ENCODE measurements at places on chromosomes 1 and 21.

GRCh38 chr1:29542548-29542947, 306.2 kb downstream of the PTPRU start:
- DNase-seq, result no peak

DNA sequence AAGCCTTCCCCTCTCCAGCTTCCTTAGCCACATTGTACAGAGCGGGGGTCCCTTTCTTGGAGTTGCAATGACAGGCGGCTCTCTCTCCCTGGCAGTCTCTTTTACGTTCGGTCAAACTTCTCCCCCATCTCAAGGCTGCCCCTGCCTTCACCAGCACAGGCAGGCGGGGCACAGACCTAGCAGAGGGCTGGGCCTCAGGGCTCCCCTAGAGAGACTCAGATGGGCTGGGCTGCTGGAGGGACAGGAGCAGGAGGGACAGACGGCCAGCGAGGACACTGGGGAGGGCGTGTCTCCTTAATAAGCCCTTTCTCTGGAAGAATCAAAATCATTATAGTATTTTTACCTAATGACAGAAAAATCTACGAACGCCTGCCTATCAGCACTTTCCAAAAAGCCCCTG, 79.6 kb downstream of the CASZ1 start:
- no peak for DNase-seq

- peak; percentile 1 for DNase-seq
These were observed 162.4 kb upstream of the PTBP2 start for GRCh38 chr1:96559181-96559580.

DNA sequence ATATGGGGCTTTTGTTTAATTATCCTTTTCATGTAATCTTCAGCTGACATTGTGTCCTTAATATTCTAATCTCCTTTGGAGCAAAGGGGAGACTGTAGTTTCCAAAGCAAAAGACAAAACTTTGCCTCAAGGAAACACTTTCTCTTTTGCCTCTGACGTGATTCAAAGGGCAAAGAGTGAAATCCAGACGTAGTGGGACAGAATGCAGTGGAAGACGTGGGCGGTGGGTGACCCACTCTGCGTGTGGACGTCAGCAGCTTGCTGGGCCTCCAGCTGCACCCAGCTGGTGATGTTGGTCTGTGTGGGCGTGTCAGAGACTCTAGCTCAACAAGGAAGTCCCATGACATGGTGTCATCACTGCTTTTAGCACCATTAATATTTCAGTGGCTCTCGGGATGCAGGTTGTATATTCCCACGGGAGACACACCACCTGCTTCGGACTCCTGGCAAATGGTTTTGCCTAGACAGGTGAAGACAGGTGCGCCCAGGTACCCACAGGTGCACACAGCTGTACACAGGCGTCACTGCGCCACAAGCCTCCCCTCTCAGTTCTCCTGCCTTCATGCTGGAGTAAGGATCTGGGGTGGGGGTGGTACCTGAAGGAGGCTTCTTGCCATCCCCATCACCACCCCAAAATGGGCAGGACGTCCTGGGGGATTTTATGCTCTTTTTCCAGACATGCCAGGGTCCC, 292.1 kb upstream of the VAMP3 start:
- DNase-seq, result no peak

DNA sequence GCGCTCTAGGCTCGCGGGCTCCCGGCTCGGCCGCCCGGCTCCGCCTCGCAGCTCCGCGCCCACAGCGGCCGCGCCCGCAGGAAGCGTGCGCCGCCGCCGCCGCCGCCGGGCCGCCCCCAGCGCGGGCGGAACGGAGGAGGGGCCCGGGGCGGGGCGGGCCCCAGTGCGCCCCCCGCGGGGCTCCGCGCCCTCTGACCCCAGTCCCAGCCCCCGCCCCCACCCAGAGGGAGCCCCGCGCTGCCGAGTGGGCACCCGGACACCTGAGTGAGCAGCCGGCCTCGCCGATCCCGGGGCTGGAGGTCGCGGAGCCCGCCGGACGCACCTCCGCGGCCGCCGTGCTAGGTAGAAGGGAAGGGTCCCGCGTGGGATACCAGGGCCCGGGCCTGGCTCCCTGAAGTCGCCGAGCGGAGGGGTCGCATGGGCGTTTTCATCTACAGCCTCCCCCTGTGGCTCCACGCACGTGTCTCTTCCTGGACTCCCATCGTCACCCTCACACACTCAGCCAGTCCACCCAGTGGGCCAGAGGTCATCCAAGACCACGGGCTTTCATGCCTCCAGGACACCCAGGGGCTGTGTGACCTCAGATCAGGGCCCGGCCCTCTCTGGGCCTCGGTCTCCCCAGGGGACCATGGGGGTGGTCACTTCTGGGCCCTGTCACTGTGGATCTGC, at the start of gene SDC3:
Gene SDC3, minus strand, starts transcription at position 63 of the 669 bp plus-strand sequence. CDS start 172 bp downstream, outside the sequence.
- DNase-seq, result no peak

DNA sequence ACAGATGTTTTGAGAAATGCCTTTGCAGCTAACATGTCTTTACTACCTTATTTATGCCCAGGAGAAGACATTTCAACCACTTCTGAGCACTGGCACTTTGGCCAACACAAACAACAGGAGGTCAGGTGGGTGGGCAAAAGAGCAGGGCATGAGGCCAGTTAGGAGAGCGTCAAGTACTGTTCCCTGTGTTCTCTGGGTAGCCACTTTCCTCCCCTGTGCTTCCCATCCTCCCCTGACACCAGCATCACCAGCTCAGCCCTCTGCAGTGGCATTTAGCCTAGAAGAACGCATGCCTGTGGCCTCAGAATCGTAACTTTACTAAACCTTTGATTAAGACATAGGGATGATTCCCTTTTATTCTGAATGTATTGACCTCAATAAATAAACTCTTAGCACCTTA, 18.3 kb downstream of the BTG2 start:
- no peak for DNase-seq

DNA sequence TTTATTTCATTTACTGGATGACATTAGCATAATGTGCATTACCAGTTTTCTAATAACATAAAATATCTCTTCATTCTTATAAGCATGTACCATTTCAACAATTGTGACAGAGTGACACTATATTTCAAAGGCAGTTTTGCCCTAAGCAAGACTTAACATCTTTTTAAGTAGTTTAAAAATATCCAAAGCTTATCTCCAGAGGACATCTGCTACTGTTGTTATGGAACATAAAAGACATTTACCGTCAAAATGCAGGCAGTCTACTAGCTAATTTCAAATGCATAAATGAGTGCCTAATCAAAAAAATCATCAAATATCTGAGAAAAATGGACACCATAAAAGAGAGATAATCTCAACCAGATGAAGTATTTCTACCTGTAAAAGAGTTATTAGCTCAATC, 782.4 kb upstream of the BRINP3 start:
- DNase-seq, result no peak

DNA sequence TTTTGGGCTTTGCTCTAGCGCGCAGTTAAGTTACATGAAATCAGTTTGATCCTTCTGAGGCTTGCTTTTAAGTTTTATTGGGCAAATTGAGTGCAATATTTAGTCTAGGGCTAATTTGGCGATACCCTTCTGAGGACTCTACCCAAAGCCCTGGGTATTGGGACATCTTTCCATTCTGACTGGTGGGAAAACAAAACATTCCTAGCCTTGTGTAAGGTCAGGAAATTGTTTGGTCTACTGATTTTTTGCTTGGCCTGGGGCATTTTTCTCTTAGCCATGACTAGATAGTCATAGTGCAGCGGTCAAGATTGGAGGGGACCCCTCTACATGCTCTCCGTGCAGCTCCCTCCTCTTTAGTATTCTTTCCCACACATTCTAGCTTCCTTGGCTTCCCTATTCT, 189.6 kb upstream of the PTGFR start:
- DNase-seq, result no peak

- peak; percentile 88 for DNase-seq
These were observed 153.3 kb downstream of the TOMM20 start for GRCh38 chr1:234975122-234975940.

DNA sequence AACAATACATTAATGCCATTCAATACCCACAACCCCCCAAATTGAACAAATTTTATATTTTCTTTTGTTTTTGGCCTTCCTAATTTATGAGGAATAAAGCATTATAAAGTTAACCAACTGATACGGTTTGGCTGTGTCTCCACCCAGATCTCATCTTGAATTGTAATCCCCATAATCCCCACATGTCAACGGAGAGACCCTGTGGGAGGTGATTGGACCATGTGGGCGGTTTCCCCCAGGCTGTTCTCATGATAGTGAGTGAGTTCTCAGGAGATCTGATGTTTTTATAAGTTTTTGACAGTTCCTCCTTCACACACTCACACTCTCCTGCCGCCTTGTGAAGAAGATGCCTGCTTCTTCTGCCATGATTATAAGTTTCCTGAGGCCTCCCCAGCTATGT, 6.4 kb upstream of the MCOLN3 start:
- no peak for DNase-seq

- DNase-seq, result no peak
These were observed 18.9 kb upstream of the BTG2 start for GRCh38 chr1:203286161-203286984.

Measured in astrocyte of the cerebellum (primary cell).